ENCODE measurements at places on chromosomes 3 and 15.

- DNase-seq: no peak
Observed at GRCh38 chr3:37772773-37773354, 88.8 kb upstream of the CTDSPL start.

- no peak for DNase-seq
Observed at GRCh38 chr3:102741694-102742093, 306.9 kb downstream of the ZPLD1 start.

DNA sequence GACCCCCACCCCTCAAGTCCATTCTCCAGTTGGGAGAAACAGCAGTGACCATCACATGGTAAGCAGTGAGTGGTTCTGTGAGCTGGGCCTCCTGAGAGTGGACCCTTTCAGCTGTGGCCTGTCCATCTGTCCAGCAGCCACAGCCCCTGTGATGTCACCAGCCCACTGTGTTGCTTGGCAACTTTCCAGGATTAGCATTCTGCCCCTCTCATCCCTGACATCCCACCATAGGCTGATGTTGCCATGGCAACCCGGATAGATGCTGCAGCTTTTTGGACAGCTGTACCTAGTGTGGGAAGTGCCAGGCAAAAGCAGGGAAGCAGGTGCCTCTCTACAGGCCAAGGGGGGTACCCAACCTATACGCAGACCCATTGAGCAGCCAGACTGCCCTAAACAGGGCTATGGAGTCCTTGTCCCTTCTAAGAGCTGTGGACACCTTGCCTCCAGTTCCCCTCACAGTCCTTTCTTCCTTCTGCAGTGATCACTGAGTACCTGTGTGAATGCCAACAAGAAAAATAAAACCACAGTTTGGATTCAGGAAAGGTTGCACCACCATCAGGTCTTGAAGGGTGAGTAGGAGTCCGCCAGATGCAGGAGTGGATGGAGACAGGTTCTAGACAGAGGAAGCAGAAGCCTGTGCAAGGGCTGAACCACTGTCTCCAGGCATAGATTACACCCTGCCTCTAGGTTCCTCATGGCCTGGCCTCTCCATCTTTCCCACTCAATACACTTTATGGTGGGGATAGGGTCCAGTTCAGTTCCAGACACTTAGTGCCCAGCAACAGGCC is at the start of gene DNAH1:
TSS of gene DNAH1 (plus strand) at position 343 of the 788 bp plus-strand sequence. CDS start 6,124 bp downstream, outside the sequence.
- DNase-seq: no peak

DNA sequence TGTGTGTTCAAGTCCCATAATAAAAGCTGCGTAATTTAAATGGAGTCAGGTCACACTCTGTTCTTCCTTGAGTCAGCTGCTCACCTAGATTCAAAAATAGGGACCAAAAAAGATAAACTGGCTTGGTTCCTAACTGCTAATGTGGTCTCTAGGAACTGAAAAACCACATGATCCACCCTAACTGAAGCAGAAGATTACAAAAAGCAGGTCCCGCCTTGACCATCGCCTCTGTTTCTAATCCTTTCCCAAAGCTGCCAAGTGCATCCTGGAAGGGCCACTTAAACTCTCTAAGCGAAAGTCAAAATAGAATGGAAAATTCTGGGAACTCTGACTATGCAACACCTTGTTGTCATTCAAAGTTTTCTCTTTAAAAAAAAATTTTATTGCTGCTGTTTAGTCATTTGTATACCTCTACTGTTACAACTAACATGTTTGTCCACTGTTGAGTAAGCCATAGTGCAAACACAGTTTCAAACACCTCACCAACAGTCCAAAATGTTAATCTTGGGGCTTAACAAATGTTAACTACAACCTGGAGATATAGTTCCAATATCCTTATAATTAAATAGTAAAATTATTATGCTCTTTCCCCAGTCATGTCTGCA is 88.9 kb upstream of the THBS1 start:
- DNase-seq: no peak

DNA sequence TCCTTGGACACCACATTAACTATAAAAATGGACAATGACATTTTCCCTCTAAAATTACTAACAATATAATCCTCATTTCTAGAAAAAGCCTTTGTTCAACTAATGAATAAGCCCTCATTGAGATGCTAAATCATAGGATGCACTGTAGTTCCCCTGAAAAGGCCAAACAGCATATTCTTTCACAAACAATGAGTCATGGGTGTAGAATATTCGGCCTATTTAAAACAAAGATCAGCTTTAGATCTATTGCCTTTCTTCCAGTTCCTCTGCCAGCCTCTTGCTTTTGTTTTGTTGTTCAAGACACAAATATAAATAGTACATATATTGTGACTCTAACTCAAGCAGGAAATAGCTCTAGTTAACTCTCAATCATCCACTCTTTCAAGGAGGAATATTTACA is 82.5 kb downstream of the ADAM10 start:
- no peak for DNase-seq
